ENCODE measurements at places on chromosomes 2 and 18.

DNA sequence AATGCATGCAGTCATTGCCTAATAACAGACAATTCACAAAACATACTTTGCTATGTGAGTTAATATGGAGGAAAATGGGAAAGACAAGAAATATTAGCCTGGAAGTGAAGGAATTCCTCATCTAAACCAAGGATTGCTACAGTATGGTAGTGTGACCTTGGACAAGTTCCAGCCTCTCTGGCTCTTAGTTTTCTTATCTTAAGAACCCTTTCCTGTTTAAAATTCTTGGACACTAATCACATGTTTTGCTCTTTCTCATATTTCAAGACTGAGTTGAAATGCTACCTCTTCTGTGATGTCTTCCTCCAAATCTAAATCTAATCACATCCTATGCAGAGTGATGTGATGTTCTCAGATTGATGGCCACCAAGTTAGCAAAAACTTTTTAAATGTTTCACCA is 20.8 kb upstream of the ADAM23 start:
- DNase-seq, result peak; percentile 14

- DNase-seq, result no peak
Observed at GRCh38 chr18:23968638-23969604, 45.6 kb upstream of the TTC39C start.

- no peak for DNase-seq
Observed at GRCh38 chr2:234457421-234457820, 39.5 kb downstream of the ARL4C start.

- DNase-seq, result no peak
Observed at GRCh38 chr18:56568986-56569385, 69.4 kb downstream of the TXNL1 start.

DNA sequence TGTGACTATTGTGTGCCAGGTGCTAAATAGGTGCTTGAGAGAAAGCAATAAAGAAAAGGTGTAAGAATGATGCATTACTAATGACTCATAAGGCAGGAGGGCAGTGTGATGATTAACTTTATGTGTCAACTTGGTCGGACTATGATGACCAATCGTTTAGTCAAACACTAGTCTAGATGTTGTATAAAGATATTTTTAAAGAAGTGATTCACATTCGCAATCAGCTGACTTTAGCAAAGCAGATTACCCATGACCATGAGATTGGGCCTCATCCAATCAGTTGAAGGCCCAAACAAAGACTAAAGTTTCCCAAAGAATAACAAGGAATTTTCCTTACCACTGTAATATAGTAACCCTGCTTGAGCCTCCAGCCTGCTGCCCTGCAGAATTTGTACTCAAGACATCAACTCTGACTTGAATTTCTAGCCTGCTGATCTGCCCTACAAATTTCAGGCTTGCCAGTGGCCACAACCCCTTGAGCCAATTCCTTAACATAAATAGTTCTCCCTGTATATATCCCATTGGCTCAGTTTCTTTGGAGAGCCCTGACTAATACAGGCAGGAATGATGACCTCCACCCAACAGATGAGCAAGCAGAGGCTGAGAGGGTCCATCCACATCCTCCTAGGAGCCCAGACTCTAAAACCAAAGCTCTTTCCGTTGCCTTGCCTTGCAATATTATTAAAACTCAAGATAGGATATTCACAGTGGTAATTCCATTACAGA is 132.6 kb downstream of the ACTR3 start:
- DNase-seq, result peak; percentile 70

DNA sequence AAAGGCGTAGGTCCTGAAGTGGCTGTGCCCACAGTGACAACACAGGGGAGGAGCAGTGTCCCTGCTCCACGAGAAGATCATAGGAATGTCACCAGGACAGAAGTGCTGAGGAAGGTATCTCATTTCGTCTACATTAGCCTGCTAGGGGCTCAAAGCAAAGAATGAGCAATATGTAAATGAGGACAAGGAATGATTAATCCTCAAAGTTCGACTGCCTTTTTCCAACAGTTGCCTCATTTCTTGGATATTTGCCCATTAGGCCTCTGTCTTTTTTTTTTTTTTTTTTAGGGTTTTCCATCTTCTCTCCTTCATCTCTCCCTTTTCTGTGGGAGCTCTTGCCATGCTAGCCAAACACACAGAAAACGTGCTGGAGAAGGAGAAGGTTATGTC is 105.2 kb upstream of the ARHGAP28 start:
- peak; percentile 89 for DNase-seq

GRCh38 chr2:175662335-175662734 is 339.7 kb downstream of the LNPK start:
- DNase-seq, result no peak

DNA sequence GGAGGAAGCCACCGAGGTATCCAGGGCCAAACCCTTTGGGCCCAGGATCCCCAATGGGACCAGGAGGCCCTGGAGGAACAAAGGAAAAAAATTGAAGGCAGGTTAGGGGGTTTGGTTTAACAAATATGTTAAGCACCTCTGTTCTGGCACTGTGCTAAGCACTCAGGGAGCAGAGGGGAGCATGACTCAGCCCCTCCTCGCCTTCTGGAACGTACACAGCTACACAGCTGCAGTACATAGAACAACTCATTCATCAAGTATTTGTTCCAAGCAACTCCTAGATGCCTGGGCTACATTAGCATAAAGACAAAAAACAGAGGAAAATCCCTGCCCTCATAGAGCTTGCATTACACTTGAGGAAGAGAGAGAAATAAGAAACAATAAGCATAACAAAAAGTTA is 153.6 kb downstream of the COL4A4 start:
- DNase-seq, result peak; percentile 24

DNA sequence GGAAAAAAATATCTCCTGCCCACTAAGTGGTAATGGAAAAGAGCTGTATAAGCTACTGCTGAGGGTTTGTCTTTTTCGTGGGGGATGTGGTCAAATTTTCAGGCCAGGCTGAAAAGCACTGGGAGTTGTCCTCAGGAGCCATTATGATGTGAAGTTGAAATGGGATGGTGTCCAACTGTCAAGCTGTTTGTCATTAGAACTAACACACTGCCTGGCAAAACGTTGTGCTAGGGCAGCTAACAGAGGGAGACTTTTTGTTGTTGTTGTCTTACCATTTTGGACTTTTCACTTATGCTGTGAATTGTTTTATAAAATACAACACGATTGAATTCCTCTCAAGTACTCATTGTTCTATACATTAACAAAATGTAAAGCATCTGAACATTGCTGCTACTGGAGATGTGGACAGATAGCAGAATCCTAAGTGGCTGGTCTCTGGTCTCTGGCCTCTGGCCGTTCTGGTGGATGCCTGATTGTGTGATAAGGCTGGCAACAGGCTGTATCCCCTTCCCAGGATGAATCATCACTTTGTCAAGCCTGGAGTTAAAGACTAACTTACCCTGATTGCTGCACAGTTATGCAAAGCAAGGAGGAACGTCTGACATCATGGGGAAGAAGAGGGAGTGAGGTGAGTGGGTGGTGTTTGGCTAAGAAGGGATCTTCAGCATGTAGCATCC is 2.3 kb downstream of the MYO1B start:
- DNase-seq, result peak; percentile 94

GRCh38 chr2:65130664-65131175 is 814 bp upstream of the RAB1A start:
- no peak for DNase-seq

- peak; percentile 72 for DNase-seq
Observed at GRCh38 chr18:24185805-24186204, 46.9 kb downstream of the CABYR start.

GRCh38 chr2:54975598-54976492 is 74.4 kb downstream of the RTN4 start:
- DNase-seq, result no peak

- DNase-seq, result no peak
Observed at GRCh38 chr2:135252805-135253458, 200.8 kb downstream of the RAB3GAP1 start.

- no peak for DNase-seq
Observed at GRCh38 chr2:133867166-133867565, 298.9 kb upstream of the NCKAP5 start.

DNA sequence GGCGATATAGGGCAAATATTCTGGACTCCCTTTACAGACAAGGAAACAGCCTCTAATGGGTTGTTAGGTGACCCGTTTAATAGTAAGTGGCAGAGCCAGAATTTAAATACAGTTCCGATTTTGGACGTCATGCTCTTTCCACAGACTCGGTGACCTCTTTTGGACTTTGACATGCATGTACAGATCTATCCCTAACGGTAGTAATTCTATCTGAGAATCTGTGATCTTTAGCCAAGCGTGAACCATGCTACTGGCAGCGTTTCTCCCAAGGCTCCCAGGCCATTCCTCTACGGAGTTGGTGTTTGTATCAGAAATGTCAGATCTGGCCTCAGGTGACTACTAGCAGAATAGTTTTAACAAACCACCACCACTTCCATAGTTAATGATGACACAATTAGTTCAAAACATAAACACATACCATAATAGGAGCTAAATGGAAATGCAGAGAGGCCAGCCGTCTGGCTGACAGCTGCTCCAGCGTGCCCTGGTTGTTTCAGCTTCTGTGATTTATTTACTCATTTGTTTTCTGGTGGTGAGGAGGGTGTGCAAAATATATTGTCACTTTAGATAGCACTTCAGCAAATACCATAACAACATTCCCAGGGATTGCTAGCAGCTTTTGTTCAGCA is 304.6 kb upstream of the LYPD1 start:
- DNase-seq, result peak; percentile 24

DNA sequence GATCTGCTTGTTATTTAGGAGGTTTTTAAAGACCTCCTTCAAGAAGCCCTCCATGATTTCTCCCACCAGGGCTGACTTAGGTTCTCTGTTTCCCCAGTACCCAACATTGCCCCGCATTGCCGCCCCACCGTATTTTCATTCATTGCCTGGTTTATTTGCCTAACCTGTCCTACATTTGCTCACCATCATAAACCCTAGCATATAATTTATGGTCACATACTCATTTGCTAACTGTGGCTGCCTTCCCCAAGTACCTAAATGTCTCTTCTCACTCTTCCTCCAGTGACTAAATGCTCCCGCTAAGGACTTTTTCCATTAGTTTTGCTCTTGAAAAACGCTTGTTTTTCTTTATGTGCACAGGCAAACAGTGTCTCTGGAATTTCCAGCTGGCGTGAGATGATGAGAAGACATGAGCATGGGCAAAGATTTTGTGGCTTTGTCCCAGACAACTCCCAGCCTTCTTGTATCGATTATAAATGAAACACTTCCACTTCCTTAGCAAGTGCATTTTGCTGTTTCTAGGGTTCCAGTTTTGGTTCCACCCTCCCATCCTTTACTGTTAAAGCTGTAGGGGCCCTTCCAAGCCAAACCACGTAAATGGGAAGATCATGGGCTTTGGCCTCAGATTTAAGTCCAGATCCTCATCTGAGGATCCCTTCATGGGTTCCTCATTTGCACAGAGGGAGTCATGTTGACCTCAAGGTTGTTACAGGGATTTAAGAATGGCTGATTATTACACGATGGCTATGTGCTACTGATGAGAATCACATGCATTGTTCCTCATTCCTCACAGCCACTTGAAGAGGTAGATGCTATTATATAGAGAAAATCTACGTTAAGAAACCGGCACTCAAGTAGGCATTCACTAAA is 21.0 kb upstream of the ARMC9 start:
- DNase-seq, result no peak

DNA sequence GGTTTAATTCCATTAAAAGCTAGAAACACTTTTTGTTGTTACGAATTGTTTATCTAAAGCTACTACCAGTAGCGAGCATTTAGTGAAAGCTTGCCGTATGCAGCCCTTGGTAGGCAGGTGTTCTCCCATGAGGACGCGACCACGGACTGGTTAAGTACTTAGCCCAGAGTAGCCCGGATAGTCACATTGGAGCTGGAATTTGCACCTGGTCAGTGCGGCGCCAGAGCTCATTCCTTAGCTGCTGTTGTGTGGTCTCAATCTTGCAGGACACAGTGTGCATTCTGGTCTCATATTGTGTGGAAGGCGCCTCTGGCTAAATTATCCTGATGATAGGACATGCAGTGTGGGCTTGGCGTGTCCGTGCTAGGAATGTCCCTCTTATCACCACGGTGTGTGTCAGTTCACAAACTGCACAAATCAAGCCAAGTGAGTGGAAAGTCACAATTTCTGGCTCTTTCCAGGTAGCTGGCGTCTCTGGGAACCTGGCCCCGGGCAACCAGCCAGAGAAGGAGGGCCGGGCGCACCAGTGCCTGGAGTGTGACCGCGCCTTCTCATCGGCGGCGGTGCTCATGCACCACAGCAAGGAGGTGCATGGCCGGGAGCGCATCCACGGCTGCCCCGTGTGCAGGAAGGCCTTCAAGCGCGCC is 133.3 kb downstream of the ZNF236 start:
- DNase-seq, result no peak

DNA sequence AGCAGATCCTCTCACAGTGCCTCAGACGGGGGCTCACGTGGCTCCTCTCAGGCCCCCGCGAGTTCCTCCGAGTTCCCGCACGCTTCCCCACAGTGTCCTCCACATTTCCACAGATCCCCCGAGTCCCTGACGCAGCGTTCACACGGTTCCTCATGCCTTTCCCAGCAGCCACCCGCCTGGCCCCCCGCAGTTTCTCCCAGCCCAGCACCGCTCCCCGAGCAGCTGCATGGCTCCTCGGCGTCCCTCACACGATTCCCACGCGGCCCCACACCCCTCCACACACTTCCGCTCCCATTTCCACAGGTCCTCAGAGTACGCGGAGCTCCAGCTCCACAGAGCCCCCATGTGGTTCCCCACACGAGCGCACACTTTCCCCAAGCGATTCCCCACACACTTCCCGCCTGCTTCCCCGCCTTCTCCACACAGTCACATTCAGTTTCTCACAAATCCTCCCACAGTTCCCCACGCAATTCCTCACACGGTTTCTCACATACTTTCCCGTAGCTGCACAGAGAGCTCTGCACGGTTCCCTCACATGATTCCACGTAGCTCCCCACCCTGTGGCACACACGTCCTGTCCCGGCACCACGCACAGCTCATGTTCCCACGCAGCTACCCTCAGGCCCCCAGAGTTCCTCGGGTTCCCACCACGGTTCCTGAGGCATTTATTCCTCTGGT is 39.9 kb downstream of the KIF1A start:
- DNase-seq, result no peak

GRCh38 chr2:233498126-233498525 is 68.5 kb downstream of the USP40 start:
- no peak for DNase-seq

- DNase-seq, result no peak
Observed at GRCh38 chr2:239569401-239570090, 168.7 kb upstream of the HDAC4 start.

- peak; percentile 22 for DNase-seq
Observed at GRCh38 chr18:55189972-55190371, 230.7 kb upstream of the CCDC68 start.

- DNase-seq, result no peak
Observed at GRCh38 chr18:6236258-6236657, 178.5 kb downstream of the L3MBTL4 start.

- DNase-seq, result peak; percentile 34
Observed at GRCh38 chr2:28681158-28681571, 70.5 kb upstream of the PPP1CB start.

- DNase-seq, result no peak
Observed at GRCh38 chr2:157880927-157881326, 4.8 kb upstream of the ACVR1 start.

DNA sequence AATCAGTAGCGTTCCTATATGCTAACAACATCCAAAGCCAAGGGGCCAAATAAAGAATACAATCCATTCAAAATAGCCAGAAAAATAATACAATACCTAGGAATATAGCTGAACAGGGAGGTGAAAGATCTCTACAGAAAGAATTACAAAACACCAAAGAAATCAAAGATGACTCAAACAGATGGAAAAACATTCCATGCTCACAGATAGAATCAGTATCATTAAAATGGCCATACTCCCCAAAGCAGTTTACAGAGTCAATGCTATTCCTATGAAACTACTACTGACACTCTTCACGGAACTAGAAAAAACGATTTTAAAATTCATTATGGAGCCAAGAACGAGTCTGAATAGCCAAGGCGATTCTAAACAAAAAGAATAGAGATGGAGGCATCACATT is 57.4 kb downstream of the CCBE1 start:
- DNase-seq, result no peak

All from fibroblast of skin of right biceps (primary cell).